NCI-H524 (cell line): ENCODE measurements at places on chromosomes 3 and 15.

DNA sequence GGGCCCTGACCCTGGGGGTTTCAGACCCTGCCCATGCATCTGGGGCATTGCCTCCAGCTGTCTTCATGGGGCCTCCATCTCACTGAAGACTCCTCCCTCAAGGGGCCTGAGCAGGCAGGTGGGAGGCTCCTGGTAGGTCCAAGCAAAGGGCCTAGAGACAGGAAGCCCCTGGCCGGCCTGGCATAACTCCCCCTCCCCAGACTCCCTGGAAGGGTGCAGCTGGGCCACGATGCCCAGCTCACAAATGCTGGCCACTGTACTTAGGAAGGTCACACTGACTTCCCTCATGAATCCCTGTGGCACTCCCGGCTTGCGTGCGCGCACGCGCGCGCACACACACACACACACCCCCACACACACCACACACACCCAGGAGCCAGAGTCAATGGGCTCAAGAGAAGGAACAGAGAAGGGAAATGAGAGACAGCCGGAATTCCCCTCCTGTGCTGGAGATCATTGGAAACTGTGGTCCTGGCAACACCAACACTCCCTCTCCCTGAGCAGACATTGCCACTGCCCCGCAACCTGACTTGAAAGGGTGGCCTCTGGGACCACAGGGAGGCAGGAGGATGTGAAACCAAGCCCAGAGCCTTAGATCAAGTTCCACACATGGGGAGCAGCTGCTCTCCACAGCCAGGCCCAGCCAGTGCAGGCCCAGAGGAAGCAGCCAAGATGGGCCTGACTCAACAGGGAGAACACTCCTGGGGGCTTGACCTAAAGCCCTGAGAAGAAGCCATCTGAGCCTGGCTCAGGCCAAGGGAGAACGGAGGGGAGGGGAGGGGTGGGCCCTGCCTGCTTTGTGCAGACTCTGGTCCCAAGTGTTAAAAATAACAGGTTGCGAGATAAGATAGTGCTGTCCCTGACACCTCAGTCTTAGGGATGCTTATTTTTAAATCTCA is 69.7 kb downstream of the SCN5A start:
- DNase-seq: no peak

DNA sequence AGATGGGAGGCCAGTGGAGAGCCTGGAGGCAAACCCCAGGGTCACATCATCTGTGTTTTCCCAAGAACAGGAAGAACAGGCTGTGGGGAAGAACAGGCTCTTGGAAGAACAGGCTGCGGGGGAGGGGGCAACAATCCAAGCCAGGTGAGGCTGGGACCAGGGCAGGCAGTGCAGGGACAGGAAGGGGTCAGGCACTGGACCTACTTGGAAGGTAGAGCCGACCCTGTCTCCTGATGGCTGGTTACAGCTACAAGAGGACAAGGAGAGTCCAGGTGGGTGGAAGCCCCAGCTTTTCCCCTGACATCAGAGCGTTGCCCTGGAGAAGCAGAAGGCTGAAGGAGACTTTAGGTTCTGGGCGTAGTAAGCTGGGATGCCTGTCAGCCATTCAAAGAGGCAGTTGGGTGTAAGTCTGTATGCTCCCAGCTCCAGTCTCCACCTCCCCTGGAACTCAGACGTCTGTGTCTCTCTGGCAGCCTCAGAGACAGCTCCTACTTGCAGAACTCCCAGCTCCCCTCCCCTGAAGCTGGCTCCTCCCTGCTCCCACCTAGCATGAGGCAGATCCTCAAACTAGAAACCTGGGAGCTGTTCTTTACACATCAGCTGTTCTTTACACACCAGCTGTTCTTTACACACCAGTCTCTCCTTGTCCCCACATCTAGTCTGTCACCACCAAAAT is 130.9 kb downstream of the DNAJB8 start:
- no peak for DNase-seq

- no peak for DNase-seq
Observed at GRCh38 chr3:146092230-146092629, 68.8 kb downstream of the PLOD2 start.

- no peak for DNase-seq
Observed at GRCh38 chr3:188826574-188826973, 345.2 kb upstream of the TPRG1 start.

DNA sequence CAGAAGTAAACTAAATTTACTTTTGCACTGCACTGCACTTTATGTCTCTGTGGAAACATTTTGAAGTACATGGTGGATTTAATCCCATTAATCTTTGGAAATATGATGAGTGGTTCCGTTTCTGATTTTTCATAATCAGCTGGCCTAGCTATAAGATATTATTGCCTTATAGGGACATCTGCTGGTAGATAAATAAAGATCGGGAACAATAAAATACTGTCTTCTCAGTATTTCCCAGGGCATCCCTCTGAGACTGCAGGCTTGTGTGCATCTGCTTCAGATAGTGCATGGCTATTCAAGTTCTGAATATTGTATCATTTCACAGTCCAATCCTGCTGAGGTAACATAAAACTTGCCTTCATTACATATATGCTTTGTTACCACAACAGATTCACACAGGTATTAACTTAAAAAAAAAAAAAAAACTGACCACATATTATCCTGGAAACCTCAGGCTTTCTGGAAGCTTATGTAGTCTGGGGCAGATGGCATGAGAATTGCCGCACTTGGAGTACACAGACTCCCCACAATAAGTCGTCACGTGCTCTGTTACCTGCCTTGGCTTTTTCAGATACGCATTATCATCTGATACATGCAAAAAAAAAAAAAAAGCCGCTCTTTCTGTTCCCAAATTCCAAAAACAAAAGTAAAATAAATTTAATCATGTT is 330.8 kb upstream of the AGTR1 start:
- DNase-seq: peak; percentile 91

DNA sequence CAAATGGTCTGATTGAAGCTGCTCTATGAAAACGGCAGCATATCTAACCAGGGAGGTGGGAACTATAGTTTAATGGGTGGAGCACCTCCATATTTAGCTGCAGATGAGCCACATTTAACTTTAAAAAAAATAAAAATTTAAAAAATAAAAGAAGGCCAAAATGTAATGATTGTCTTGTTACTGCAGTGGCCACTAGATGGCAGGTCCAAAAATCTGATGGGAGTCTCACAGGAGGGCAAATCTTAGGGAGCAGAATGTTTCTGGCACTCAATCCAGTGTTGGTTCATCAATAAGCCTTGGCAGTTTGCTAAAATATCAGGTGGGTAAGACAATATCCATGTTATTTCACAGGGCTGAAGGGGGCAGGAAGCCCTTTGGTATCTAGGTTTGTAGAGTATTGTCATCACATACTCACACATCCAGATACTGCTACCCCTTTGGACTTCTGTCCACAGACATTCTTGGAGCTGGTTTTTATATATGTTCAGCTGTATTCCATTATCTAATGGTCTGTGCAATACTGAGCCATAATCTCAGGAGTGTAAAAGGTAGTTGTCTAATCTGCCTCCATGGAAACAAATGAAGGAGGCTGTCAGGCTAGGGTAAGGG is 233.3 kb downstream of the TIGIT start:
- no peak for DNase-seq

DNA sequence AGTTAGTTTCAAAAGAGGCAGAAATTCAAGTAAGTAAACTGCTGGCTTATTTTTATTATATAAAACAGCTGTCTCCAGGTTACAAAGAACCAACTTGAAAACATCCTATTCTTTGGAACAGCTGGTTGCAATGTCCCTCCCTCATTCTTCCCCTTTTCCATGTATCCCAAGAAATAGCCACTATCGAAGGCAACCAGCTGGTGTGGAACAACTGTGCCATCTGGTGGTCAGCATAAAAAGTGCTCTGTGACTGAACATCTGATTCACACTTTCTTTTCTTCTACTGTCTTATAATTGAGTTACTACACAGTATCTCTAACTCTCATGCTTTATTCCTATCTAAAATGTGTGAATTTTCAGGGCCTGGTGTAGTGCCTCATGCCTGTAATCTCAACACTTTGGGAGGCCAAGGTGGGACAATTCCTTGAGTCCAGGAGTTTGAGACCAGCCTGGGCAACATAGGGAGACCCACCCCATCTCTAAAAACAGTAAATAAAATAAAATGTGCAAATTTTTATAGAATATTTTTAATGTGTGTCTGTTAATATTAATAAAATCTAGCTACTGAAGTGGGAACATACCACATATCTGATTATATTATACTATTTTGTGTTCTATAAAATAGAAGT is 9.6 kb downstream of the OSBPL11 start:
- DNase-seq: peak; percentile 83

GRCh38 chr15:76994971-76995945 is at the start of gene PSTPIP1:
TSS of gene PSTPIP1 (plus strand) at chr15:76995126. CDS start at chr15:76995574, 448 bp downstream.
- DNase-seq: peak; percentile 32

GRCh38 chr3:175433026-175433674 is 574.0 kb downstream of the NAALADL2 start:
- no peak for DNase-seq

GRCh38 chr3:190701096-190701532 is 161.4 kb downstream of the GMNC start:
- DNase-seq: no peak

GRCh38 chr3:101495552-101495951 is 17.5 kb downstream of the SENP7 start:
- DNase-seq: peak; percentile 75

DNA sequence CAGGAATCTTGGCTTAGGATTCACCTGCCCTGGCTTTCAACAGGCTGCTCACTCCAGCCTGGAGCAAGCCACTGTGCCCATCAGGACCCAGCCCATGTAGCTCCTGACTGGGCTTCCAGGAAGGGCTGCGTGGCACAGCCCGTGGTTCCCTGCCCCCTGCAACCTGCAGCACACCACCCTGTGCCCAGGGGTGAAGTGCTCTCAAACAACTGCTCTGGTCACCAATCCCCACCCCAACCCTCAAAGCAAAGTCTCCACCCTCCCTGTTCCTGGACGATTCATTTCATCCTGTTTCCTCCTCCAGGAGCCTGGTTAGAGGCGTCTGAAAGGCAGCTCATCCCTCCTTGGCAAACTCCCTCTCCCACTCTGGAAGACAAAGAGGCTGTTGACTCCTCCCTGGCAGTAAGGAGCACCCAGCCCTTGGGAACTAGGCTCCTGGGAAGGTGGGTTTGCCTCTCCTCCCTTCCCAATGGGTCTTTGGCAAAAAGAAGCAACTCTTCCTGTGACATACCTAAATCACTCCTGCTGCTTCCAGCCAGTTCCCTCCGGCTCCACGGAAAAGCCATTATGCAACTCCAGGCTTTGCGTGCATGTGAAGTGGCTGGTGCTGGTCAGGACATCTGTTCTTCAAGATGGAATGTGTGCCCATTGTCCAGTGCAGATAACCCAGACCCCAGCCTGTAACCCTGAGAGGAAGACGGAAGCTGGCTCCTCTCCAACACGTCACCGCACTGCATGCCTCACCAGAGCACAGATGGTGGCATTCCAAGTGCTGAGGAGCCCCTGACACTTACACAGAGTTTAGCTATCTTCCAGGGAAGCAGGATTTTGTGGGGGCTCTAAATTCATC is 29.1 kb upstream of the VIPR1 start:
- DNase-seq: peak; percentile 83

GRCh38 chr3:88152841-88153240 is 3.1 kb downstream of the C3orf38 start:
- no peak for DNase-seq
